HepG2 (cell line): ENCODE measurements at places on chromosomes 5 and 9. TPM values are rescaled to one million over a fixed set of nuclear protein-coding genes. Genes with fewer than 3 reads are reported as not detected.

GRCh38 chr9:36163786-36164170, 5.4 kb upstream of the CCIN start:
- no peak for DNase-seq
- H3K4me3 ChIP-seq: no peak overlapping the region
- H3K4me1 ChIP-seq: peaks cover 9% of the 10 kb centered on the region; the same call in 1 of the 2 replicates
- no peaks in the 10 kb centered on the region for H3K36me3 ChIP-seq

GRCh38 chr5:160119905-160120266, 636 bp upstream of the PWWP2A start:
- H3K27me3 ChIP-seq: no peaks in the 10 kb centered on the region
- H3K36me3 ChIP-seq: 0 out of 3 replicates have a peak, but pooled peaks cover 2% of the 10 kb centered on the region
- no peak for DNase-seq
- H3K4me3 ChIP-seq: peak overlapping the region; percentile 52
- no peak overlapping the region for H3K27ac ChIP-seq

DNA sequence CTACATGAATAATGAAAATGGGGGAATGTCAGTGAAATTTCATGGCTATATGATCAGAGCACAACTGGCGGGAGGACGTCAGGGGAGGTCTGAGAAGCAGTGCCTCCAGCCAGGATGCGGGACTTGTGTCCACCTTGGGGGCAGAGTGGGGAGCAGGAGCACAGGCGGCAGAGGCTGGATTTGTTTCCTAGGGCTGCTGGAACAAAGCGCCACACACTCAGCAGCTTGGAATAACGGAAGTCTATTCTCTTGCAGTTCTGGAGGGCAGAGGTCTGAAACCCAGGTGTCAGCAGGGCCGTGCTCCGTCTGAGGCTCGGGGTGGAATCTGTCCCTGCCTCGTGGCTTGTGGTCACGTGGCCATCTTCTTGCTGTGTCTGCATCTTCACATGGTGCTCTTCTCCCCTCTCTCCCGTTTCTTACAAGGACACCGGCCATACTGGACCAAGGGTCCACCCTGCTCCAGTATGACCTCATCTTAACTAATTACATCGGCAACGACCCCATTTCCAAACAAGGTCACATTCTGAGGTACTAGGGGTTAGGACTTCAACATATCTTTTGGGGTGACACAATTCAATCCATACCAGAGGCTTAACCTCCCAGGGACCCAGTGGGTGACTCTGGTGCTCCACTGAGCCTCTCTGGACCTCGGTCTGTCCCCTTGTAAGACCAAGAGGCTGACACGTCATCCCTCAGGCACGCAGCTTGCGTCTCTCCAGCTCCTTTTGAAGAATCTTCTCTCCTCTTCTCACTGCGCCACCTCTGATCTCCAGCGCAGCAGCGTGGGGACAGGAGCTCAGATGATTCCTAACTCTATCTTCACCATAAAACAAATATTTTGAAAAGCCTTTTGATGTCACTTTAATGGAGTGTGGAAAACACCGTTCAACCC, 202.5 kb downstream of the CDK5RAP2 start:
- H3K27me3 ChIP-seq: no peaks in the 10 kb centered on the region
- no peak for DNase-seq
- H3K4me1 ChIP-seq: no peaks in the 10 kb centered on the region
- no peak overlapping the region for H3K4me3 ChIP-seq
- H3K27ac ChIP-seq: no peak overlapping the region

GRCh38 chr5:145629047-145629446, 206.1 kb downstream of the PRELID2 start:
- no peak for DNase-seq
- H3K27me3 ChIP-seq: no peaks in the 10 kb centered on the region
- no peaks in the 10 kb centered on the region for H3K36me3 ChIP-seq
- no peaks in the 10 kb centered on the region for H3K4me1 ChIP-seq

DNA sequence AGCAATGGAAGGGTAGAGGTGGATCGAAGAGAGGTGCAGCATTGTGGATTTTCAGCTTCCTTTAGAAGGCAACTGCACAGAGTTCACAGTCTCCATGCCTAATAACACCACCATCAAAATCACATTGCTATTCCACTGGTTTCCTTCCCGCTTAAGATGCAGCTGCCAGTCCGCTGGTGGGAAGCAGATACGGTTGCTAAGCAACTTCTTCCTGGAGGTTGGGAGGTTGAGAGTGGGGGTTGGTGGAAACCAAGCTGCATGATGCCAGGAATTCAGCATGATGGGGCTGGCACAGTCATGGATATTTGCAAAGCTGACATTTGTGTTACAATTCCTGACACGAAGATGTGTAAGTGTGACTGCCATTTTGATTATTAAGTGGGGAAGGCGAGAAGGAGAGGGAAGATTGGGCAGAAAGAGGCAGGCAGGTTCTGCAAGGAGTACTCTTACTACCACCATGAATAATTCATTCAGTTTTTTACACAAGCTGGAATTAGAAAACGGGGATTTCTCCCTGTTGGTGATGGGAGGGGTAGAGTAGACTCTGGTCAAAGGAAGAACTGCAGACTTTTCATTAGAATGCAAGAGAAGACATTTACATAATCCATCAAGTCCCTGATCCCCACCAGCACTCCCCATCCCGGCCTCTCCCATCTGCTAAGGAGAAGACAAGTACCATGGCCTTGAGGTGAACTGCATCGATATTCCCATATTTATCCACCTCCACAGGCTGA, 87.5 kb downstream of the GLDC start:
- no peak for DNase-seq
- H3K36me3 ChIP-seq: peaks cover 50% of the 10 kb centered on the region
- no peaks in the 10 kb centered on the region for H3K27me3 ChIP-seq
- no peak overlapping the region for H3K4me3 ChIP-seq

DNA sequence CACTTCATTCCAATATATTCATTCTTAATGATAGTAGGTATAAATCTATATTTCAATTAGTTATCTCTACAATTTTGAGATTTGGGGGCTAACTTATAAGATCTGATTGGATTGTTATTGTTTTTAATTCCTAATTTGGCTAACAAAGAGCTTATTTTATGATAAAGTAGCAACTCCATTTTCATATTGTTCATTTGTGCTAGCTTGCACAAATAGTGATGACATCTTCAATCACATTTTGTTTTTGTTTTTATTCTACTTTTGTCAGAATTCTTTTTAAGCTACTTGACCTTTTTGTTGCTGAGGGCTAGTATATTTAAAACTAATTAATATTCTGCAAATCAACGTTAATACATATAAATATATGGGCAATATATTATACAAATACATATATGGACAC, 22.8 kb downstream of the MARCHF3 start:
- no peaks in the 10 kb centered on the region for H3K27me3 ChIP-seq
- no peak overlapping the region for H3K27ac ChIP-seq
- no peak overlapping the region for H3K4me3 ChIP-seq
- H3K4me1 ChIP-seq: peaks cover 18% of the 10 kb centered on the region

GRCh38 chr9:98521141-98521540, 187.6 kb downstream of the GABBR2 start:
- H3K27ac ChIP-seq: no peak overlapping the region
- DNase-seq: no peak
- H3K4me3 ChIP-seq: no peak overlapping the region
- no peaks in the 10 kb centered on the region for H3K4me1 ChIP-seq
- H3K36me3 ChIP-seq: no peaks in the 10 kb centered on the region

DNA sequence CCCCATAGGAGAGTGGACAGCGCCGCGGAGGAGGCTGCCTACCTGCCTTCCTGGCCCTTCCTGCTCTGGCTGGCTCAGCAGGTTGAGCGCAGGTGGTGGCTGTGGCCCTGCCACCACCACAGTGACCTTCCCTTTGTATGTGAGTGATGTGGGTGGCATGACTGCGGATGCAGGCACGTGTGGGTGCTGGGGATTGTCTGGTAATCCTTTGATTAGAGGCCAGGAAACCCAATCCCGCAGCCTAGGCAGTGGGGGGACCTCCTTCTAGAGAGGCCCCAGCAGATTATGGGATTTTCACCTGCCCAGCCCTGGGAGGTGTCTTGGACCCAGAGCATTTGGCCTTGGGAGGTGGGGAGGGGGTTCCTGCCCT, 16.5 kb downstream of the RXRA start:
- H3K36me3 ChIP-seq: peaks cover 4% of the 10 kb centered on the region
- no peaks in the 10 kb centered on the region for H3K27me3 ChIP-seq
- peaks cover 23% of the 10 kb centered on the region for H3K4me1 ChIP-seq
- H3K4me3 ChIP-seq: no peak overlapping the region

- no peak overlapping the region for H3K4me3 ChIP-seq
- no peaks in the 10 kb centered on the region for H3K27me3 ChIP-seq
- DNase-seq: no peak
Observed at GRCh38 chr5:11792621-11793020, 111.6 kb downstream of the CTNND2 start.

GRCh38 chr5:127959152-127959764, 124.3 kb upstream of the SLC12A2 start:
- H3K36me3 ChIP-seq: no peaks in the 10 kb centered on the region
- H3K27ac ChIP-seq: peak overlapping the region; percentile 57
- H3K4me3 ChIP-seq: no peak overlapping the region
- peak; percentile 59 for DNase-seq
- no peaks in the 10 kb centered on the region for H3K27me3 ChIP-seq

- H3K27me3 ChIP-seq: no peaks in the 10 kb centered on the region
- peaks cover 37% of the 10 kb centered on the region for H3K4me1 ChIP-seq
- H3K36me3 ChIP-seq: no peaks in the 10 kb centered on the region
- no peak overlapping the region for H3K4me3 ChIP-seq
- H3K27ac ChIP-seq: no peak overlapping the region
Observed at GRCh38 chr5:74382987-74383593, 257.4 kb downstream of the ENC1 start.

DNA sequence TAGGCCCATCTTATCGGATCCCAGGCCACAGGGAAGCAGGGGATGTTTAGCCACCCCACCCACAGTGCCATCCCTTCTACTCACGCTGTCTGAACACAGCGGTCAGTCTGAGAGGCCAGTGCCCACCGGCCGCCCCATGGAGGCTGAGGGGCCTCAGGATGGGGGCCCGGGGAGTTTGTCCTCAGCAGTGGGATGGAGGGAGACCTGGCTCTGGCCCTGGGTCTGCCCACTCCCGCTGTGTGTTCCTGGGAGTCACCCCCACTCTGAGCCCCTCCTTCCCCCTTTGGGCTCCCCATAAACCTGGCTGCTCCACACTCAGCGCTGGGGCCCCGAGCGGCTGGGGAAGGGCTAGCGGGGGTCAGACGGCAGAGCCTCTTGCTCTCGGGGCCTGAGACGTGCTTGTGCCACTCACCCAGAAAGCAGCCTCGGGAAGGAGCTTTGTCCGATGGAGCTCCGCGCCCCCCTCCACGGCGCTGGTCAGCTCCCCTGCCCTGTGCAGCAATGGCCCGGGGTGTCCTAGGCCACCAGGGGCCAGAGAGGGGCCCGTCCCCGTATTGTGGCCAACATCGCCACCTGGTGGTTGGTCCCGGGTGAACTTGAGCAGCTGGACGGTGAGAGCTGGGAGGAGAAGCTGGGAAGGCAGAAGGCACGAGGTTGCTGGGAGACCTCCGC, 10.9 kb upstream of the LAMC3 start:
- DNase-seq: peak; percentile 56
- no peaks in the 10 kb centered on the region for H3K36me3 ChIP-seq
- H3K4me1 ChIP-seq: no peaks in the 10 kb centered on the region

- no peak overlapping the region for H3K4me3 ChIP-seq
- H3K27ac ChIP-seq: no peak overlapping the region
- no peak for DNase-seq
- H3K27me3 ChIP-seq: peaks cover 4% of the 10 kb centered on the region; the same call in 1 of the 3 replicates
- H3K4me1 ChIP-seq: no peaks in the 10 kb centered on the region
Observed at GRCh38 chr9:90815183-90815943, 13.7 kb downstream of the SYK start.

GRCh38 chr9:91285729-91286353, 75.9 kb downstream of the AUH start:
- no peak overlapping the region for H3K27ac ChIP-seq
- peaks cover 8% of the 10 kb centered on the region; the same call in 1 of the 2 replicates for H3K4me1 ChIP-seq
- H3K36me3 ChIP-seq: no peaks in the 10 kb centered on the region
- H3K27me3 ChIP-seq: no peaks in the 10 kb centered on the region
- no peak for DNase-seq

- 0 out of 2 replicates have a peak, but pooled peaks cover 7% of the 10 kb centered on the region for H3K4me1 ChIP-seq
- no peak for DNase-seq
- no peaks in the 10 kb centered on the region for H3K36me3 ChIP-seq
- H3K4me3 ChIP-seq: no peak overlapping the region
- no peak overlapping the region for H3K27ac ChIP-seq
Observed at GRCh38 chr5:142617416-142618129, 68.3 kb downstream of the FGF1 start.

DNA sequence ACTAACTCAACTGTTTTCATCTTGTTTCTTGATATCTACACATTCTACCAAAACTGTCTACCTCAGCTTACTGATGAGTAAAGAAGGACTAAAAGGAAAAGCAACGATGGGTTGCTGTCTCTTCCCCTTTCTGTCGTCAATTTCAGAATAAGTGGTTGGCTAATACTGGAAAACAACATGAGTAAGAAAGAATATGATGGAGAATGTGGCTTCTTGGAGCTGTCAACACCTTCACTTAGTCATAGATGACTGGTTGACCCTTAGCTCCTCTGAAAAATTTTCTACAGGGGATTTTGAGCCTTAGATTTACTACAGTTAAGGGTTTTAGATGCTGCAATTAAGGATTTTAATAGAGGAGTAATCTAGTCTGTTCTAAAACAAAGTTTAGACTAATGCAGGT, 797.9 kb downstream of the TLE4 start:
- no peak overlapping the region for H3K27ac ChIP-seq
- no peak overlapping the region for H3K4me3 ChIP-seq
- H3K27me3 ChIP-seq: no peaks in the 10 kb centered on the region
- H3K36me3 ChIP-seq: no peaks in the 10 kb centered on the region
- DNase-seq: no peak

GRCh38 chr5:93884254-93884653, 142.9 kb upstream of the POU5F2 start:
- peaks cover 19% of the 10 kb centered on the region for H3K4me1 ChIP-seq
- no peak overlapping the region for H3K27ac ChIP-seq
- no peaks in the 10 kb centered on the region for H3K27me3 ChIP-seq
- DNase-seq: no peak

DNA sequence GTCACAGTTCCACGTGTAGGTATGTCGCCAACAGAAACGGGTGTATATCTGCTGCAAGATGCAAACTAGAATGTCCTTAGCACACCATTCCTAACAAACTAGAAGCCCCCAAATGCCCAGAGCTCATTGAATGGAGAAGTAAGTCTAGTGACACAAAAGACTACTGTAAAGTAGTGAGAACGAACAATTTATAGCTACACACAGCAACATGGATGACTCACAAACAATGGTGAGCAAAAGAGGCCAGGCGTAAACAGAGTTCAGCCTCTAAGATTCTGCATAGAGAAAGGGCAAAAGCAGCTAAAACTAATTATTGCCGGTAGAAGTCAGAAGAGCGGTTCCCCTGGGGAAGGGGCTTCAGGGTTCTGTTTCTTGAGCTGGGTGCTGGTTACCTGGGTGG, 74.7 kb downstream of the AMBP start:
- H3K27ac ChIP-seq: no peak overlapping the region
- DNase-seq: no peak
- no peaks in the 10 kb centered on the region; the same call in 1 of the 2 replicates for H3K27me3 ChIP-seq
- H3K4me3 ChIP-seq: no peak overlapping the region
- H3K4me1 ChIP-seq: no peaks in the 10 kb centered on the region

GRCh38 chr5:140312067-140312790, 9.3 kb upstream of the PFDN1 start:
- H3K27ac ChIP-seq: no peak overlapping the region
- peaks cover 30% of the 10 kb centered on the region for H3K4me1 ChIP-seq
- no peak overlapping the region for H3K4me3 ChIP-seq
- no peak for DNase-seq
- no peaks in the 10 kb centered on the region for H3K36me3 ChIP-seq

The PCDHB16 gene
- 0.66 and 0.89 TPM in 2 replicates for polyA plus RNA-seq

The WHRN gene
- polyA plus RNA-seq: 5.3 and 5.8 TPM in 2 replicates

The SPINK6 gene
- not detected in 2 replicates for polyA plus RNA-seq

The HACD4 gene
- not detected in 2 replicates for polyA plus RNA-seq

The ENTREP1 gene
- not detected in 2 replicates for polyA plus RNA-seq

The ORM2 gene
- 824 and 855 TPM in 2 replicates for polyA plus RNA-seq

The ITK gene
- polyA plus RNA-seq: 0.01 TPM in 1 of 2 replicates, not detected in the other

The FOXD4L5 gene
- 0.10 and 0.20 TPM in 2 replicates for polyA plus RNA-seq

The PRPF4 gene
- polyA plus RNA-seq: 10.3 and 11.1 TPM in 2 replicates
